ENCODE measurements at places on chromosomes 4 and X. TPM values are rescaled to one million over a fixed set of nuclear protein-coding genes. Genes with fewer than 3 reads are reported as not detected.

CDS1 gene
- 24.4 TPM for total RNA-seq

DNA sequence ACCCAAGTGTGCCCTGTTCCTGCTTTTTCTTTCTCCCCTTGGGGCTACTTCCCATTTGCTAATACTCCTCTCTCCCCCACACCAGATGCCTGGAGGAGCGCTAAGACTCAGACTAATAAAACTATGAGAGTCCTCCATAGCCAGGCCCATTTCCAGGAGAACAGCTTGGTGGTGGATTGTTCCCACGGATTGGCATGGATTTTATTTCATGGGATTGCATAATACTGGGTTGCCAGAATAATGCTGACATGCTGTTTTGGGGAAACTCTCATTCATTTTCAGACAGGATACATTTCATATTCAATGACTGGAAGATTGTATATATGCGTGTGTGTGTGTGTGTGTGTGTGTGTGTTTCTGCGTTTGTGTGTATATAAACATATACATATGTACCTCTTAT is 447.5 kb upstream of the PITX2 start:
- H3K27me3 ChIP-seq, result no peaks in the 10 kb centered on the region
- H3K4me1 ChIP-seq, result no peaks in the 10 kb centered on the region
- DNase-seq, result no peak
- no peaks in the 10 kb centered on the region for H3K36me3 ChIP-seq

DNA sequence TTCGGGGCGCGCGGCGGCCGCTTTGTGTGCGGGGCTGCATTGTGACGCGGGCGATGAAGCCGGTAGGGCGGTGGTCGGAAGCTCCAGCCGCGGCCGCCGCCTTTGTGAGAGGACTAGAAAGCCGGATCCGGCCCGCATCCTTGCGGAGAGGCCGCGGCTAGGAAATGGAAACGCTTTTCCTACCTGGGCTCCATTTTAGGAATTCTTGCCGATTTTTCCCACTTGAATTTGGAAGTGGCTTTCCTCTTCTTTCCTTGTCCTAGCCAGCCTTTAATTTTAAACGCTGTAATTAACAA is 708 bp downstream of the TMSB4X start:
- peak overlapping the region; percentile 76 for H3K4me3 ChIP-seq
- peaks cover 6% of the 10 kb centered on the region for H3K36me3 ChIP-seq
- peak overlapping the region; percentile 98 for H3K27ac ChIP-seq
- H3K4me1 ChIP-seq, result peaks cover 12% of the 10 kb centered on the region

- H3K27me3 ChIP-seq, result no peaks in the 10 kb centered on the region
- H3K36me3 ChIP-seq, result no peaks in the 10 kb centered on the region
- no peak overlapping the region for H3K27ac ChIP-seq
- no peak overlapping the region for H3K4me3 ChIP-seq
- DNase-seq, result no peak
Measured at GRCh38 chr4:127772769-127773671, 9.1 kb upstream of the HSPA4L start.

DNA sequence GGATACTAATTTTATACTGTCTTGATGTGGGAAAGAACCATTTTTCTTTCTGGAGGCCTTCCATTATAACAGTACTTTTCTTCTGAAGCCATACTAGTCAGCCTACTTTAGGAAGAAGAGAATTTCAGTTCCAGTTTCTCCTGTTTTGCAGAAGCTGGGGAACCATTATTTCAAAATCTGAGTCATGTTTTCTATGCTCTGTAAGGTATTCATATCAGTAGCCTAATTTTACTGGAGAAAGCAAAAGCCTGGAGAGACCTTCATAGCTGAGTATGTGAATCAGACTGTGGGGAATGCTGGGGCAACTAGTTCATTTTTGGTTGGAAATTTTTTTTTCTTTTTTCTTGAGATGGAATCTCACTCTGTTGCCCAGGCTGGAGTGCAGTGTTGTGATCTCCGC is 22.4 kb downstream of the AFF1 start:
- H3K27ac ChIP-seq, result no peak overlapping the region
- DNase-seq, result no peak
- no peaks in the 10 kb centered on the region for H3K27me3 ChIP-seq
- H3K36me3 ChIP-seq, result no peaks in the 10 kb centered on the region
- no peak overlapping the region for H3K4me3 ChIP-seq
- H3K4me1 ChIP-seq, result peaks cover 50% of the 10 kb centered on the region

CCNI gene
- total RNA-seq, result 327 TPM

DNA sequence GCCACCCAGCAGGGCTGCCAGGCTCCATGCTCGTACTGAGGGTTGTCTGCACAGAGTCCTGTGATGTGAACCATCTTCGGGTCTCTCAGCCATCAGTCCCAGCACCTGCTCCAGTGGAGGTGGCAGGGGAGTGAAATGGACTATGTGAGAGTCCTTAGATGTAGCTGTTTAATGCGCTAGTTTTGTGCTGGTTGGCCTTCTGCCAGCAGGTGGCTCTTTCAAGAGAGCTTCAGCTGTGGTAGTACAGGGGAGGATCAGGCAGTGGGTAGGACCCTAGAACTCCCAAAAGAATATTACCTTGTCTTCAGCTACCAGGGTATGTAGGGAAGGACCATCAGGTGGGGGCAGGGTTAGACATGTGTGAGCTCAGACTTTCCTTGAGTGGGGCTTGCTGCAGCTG is 1066.0 kb downstream of the GLUD2 start:
- H3K4me1 ChIP-seq, result no peaks in the 10 kb centered on the region
- no peak for DNase-seq
- H3K4me3 ChIP-seq, result no peak overlapping the region
- no peak overlapping the region for H3K27ac ChIP-seq

DNA sequence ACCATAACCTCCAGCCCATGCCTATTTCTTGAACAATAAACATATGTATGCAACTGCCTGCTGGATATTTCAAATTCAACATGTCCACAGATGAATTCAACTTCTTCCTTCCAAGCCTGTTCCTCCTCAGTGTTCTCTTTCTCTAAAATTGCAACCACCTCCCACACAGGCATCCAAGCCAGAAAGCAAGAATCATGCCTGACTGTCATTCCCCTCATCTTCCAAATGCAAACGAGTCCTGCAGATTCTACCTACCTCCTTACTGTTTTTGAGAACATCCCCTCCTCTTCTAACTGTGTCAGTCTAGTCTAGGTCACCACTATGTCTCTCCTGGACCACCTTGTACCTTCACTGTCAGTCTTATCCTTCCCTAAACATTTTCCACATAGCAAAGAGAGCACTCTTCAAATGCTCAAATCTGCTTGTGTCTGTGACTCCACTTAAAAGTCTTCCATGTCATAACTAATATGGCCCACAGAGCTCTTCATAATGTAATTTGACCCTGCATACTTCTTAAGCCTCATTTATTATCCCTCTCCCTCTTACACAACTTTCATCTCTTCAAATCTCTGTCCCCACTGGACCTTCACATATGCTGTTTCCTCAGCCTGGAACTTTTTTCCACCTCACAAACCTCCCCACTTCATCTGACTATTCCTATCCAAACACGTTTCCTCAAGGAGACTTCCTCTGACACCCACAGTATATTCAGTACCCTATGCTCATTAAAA is 25.7 kb downstream of the MAPK10 start:
- no peak overlapping the region for H3K4me3 ChIP-seq
- no peak overlapping the region for H3K27ac ChIP-seq
- no peaks in the 10 kb centered on the region for H3K4me1 ChIP-seq
- no peaks in the 10 kb centered on the region for H3K36me3 ChIP-seq
- no peaks in the 10 kb centered on the region for H3K27me3 ChIP-seq

CSAG3 gene
- not detected for total RNA-seq

All from lower lobe of right lung (tissue), 2 donors.